ENCODE measurements at places on chromosomes 16 and 17.

- no peak for DNase-seq
These were observed 47.1 kb upstream of the STH start for GRCh38 chr17:45951941-45952340.

DNA sequence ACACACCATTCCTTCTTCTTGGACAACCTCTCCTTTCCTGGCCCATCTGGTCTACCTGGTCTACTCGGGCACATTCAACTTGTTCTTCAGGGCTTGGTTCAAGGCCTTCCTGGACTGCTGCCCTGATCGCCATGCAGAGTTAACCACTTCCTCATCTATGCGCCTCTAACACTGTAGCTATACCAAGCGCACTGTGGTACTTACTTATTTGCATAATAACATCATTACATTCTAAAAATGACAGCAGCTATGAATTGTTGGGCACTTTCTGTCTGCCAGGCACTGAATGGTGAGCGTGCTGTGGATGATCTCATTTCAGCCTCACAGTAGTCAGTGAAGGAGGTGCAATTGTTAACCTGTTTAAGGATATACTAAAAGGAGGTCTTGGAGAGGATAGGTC is 66.9 kb upstream of the SDK2 start:
- no peak for DNase-seq

DNA sequence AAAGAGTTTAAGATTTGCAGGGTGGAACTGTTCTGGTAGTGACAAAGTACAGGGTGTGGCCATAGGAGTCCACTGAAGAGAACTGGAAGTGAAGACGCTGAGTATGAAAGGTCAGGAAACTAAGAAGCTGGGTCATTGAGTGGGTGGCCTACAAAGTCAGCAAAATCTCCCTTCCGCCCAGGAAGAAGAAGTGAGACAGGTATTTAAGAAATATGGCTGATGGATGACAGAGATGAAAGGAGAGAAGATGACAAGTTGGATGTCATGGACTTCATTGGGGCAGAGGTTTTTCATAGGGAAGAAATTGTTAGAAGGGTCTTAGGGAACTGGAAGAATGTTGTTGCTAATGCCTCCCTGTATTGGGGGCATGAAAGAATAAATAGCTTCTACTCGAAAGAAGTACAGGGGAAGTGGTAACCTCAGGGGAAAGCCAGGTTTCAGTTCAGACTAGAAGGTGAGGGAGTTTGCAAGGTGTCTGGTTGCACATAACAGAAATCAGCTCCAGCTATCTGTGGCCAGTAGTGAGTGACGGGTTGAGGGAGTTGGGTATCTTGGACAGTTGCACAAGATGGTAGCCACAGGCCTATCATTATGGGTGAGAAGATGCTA is 33.6 kb upstream of the MED13 start:
- no peak for DNase-seq

DNA sequence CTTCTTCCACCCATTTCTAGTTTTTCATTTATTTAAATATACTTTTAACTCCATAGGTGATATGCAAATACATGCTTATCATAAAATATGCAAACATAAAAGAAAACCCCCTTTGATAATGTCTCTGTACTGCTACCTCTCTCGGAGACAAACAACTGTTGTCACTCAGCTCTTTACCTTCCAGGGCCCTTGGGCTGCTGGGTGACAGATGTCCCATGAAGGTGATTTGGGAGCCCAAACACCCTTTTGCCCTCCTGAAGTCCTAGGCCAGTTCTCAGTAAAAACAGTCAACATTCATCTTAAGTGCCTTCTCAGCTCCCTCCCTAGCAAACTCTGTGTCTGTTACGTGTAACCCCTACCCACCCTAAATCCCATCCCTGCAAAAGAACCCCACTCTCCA is 37.5 kb downstream of the CHD9 start:
- no peak for DNase-seq

- no peak for DNase-seq
These were observed 15.7 kb downstream of the WNT3 start for GRCh38 chr17:46802800-46803199.

DNA sequence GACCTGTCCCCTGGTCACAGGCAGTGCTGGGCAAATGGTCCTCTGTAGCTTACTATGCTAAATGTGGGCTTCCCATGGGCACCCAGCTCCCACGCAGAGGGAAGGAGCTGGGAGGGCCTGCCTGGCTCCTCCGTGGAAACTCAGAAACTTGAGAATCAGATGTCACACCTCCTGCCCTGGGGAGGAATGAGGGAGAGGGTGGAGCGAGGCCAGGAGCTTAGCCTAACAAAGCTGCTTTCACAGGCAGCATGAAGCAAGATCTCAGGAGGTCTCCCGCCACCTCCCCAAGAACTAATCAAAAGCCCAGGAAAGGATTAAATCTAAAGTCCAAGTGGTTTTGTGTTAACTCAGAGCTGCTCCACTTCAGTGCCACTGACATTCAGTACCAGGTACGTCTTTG is 33.6 kb upstream of the XYLT2 start:
- DNase-seq = no peak

- no peak for DNase-seq
These were observed 20.9 kb downstream of the RGS9 start for GRCh38 chr17:65158041-65158440.

GRCh38 chr17:58325289-58325726 is 3.3 kb downstream of the TSPOAP1 start:
- no peak for DNase-seq

DNA sequence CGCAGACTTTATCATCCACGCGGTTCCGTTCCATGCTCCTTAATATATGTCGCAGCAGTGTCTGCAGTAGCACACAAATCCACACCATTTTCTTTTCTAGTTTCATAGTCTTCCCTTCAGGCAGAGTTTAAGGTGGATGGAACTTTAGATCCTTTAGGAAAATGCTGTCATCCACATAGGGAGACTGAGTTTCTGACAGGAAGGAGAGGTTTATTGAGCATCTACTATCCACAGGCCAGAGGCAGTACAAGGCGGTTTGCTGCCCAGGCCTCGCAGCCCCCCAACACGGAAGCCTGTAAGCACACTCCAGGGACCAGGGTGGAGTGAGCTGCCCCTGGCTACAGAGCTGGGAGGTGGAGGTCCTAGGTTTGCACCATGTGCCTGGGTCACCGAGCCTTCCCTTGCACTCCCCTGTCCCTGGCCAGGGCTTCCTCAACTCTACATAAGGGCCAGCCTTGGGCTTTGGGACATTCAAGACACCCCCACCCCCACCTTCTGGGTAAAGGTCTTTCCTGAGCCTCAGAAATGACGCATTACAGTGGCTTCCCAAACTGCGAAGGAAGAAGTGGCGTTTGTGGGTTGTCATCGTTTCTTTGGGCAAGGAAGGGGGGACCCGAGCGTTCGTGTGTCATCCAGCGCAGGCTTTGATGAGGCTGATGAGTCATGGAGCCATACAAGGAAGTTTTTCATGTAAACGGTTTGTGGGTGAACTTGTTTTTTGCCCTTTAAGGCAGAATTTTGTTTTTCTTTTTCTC is 146.5 kb upstream of the PLCG2 start:
- no peak for DNase-seq

DNA sequence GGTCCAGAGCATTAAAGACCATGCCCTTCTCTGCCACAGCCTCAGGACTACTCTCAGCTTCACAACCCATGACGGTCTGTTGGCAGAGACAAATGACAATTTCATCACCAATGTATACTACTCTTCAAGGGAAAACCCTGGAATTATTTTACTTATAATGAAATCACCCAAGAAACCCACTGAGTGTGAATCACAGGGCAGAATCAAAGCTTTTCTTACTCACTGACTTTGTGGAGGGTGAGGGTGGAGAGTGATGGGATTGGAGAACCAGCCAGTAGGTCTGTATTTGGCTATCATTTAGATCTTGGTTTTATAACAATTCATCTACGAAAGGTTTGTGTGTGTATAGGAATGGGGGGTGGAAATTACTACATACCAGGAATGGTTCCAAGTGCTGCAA is 442.6 kb downstream of the SHISA9 start:
- no peak for DNase-seq

GRCh38 chr17:4652997-4653396 is 11.5 kb upstream of the ALOX15 start:
- DNase-seq = no peak

- no peak for DNase-seq
These were observed 38.8 kb upstream of the HS3ST3A1 start for GRCh38 chr17:13640551-13640950.

GRCh38 chr17:42041619-42042018 is 8.8 kb downstream of the C17orf113 start:
- DNase-seq = no peak

GRCh38 chr17:83118071-83118841 is 38.8 kb downstream of the METRNL start:
- DNase-seq = no peak

DNA sequence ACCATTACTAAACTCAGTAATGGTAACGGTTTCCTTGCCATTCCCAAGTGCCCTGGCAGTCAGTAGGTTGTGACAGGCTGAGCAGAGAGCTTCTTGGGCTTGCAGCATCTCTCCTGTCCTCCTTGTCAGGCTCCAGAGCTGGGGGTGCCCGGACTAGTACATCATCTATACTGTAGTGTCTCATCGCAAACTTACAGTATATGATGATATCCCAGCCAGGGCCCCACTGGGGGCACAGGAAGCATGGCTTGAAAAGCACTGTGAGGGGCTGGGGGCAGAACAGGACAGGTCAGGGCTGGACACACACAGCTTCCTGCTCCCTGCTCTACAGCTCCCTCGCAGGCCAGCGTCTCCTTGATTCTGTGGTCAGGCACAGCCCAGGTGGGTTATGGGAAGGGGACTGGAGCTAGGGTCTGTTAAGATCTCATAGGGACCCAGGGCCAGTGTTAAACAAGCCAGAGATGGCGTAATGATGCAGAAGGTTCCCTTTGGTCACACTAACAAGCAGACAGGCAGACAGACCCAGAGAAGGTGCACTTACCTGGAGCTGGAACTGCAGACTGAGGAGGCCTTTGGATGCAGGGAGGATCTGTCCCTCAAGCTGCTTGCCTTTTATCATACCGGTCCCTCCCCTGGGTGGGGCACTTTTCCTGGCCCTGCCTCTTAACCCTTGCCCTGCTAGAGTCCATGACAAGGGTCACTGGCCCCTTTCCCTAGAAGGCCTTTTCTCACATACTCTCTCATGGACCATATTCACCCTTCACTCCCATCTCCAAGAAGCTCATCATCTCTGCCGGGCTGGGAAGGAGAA is 6.8 kb downstream of the ERAL1 start:
- DNase-seq = no peak

DNA sequence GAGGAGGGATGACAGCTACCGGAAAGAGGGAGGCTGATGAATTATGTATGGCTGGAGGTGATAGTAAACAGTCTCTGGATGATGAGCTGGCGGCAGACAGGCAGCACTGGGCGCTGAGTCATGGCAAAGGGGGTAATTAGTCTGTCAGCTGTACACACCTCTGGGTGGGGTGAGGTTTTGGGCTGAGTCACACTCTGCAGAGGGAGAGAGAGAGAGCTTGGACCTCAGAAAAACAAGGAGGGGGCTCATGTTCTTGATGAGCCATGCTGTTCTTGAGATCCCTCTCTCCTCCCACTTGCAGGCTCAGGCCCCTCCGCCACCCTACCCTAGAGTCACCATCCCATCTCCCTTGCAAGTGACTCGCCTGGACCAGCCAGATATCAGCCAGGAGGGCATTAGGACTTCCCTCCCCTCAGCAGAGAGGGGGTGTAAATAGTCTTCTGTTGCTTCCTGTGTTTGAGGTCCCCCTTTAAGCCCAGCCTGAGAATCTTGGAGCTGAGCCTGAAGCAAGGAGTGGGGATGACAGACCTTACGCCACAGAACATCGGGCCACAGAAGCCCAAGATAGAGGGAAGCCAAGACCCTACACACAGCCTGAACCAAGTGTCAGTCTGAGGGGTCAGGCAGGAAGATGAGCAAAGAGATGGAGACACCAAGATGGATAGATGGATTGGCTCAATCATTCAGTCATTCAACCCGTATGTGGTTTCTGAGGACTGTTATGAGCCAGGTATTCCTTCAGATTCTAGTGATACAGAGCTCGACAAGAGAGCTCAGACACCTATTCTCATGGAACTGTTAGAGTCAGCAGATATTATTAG is 383.2 kb upstream of the CCL2 start:
- DNase-seq = peak; percentile 13

DNA sequence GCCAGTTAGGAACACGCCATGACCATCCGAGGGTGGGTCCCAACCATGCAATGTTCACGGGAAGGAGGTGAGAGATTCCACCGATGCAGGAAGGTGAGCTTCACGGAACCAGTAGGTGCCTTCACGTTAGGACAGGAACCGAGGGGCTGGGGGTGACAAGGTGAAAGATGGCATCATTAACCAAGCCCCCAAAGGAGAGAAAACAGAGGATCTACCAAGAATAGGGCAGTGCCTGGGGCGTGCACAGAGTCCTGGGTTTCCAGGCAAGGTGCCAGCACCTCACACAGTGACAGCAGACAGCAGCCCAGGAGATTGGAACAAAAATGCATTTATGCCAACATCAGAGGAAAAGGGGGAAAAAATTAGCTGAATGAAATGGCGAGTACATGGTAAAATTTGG is 137.9 kb downstream of the GSG1L start:
- DNase-seq = no peak

GRCh38 chr17:7767405-7768021 is 50.0 kb downstream of the DNAH2 start:
- no peak for DNase-seq

- no peak for DNase-seq
These were observed 73.8 kb downstream of the C17orf58 start for GRCh38 chr17:67922503-67922902.

GRCh38 chr16:87784812-87785211 is 19.0 kb upstream of the KLHDC4 start:
- DNase-seq = no peak

DNA sequence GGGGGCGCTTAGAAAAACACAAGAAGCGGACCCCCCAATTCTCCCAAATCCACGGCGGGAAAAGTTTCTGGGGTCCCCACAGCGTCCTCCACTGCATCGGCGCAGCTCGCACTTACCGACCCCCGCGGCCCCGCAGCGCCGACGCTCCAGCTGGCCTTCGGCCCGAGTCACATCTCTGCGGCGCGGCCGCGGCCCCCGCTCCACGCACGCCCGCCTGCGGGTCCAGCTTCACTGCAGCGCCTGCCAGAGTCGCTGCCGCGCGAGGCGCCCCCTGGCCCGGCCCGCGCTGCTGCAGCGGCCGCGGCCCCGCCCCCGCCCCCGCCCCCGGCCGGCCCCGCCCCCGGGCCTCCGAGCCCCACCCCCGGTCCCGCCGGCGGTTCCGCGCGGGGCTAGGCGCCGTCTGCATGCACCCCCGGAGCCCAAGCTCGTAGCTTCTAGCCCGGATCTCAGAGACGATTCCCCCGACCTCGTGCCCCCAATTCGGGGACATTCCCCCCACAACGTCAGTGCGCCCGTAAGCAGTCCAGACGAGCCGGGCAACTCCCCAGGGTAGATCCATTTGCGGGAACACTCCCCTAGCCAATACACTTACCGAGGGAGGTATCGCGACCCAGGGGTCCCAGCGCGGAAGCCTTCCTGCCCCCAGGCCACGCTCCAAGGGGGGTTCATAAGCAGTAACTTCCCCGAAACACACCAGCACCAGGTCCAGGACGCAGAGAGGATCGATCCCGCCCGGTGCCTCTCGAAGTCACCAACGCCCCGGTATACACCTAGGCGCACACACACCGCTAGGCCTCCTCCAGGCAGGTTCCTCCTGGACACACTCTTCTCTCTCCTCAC is at the start of gene GPRC5B:
Gene GPRC5B (minus strand): TSS at position 238 of the 840 bp plus-strand sequence. CDS start 12,003 bp downstream, outside the sequence.
- no peak for DNase-seq

- no peak for DNase-seq
These were observed 132.2 kb downstream of the IRF8 start for GRCh38 chr16:86031141-86031678.
